ENCODE measurements at places on chromosomes 1 and 21.

DNA sequence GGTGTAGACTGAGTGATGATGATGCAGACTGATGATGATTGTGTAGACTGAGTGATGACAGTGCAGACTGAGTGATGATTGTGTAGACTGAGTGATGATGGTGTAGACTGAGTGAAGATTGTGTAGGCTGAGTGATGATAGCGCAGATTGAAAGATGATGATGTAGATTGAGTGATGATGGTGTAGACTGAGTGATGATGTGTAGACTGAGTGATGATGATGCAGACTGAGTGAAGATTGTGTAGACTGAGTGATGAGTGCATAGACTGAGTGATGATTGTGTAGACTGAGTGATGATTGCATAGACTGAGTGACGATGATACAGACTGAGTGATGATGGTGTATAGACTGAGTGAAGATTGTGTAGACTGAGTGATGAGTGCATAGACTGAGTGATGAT, 28.7 kb downstream of the FAM89A start:
- no peak for DNase-seq

DNA sequence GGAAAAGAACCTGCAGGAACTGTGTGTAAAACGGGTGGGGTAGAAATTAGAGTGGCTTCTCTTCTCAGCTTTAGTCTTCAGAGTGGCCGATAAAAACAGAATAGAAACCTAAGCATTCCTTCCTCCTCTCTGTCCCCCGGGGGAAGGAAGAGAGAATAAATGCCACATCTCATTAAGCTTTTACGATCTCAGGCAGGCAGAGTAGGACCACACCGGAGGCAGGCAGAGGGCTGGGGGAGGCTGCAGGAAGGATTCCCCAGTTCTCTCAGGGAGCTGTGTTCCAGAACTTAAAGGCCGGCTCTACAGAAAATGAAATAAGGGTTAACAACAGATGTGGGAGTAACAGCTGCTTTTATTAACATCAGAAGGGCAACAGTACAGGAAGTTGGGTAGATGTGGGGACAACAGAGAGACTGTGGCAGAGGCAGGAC, 24.5 kb upstream of the MEF2D start:
- DNase-seq = no peak

- no peak for DNase-seq
Observed at GRCh38 chr1:115170961-115171392, 81.7 kb upstream of the TSPAN2 start.

GRCh38 chr1:184461321-184461720, 74.5 kb downstream of the C1orf21 start:
- DNase-seq = no peak

GRCh38 chr21:44418876-44419230, 36.5 kb upstream of the LRRC3 start:
- no peak for DNase-seq

DNA sequence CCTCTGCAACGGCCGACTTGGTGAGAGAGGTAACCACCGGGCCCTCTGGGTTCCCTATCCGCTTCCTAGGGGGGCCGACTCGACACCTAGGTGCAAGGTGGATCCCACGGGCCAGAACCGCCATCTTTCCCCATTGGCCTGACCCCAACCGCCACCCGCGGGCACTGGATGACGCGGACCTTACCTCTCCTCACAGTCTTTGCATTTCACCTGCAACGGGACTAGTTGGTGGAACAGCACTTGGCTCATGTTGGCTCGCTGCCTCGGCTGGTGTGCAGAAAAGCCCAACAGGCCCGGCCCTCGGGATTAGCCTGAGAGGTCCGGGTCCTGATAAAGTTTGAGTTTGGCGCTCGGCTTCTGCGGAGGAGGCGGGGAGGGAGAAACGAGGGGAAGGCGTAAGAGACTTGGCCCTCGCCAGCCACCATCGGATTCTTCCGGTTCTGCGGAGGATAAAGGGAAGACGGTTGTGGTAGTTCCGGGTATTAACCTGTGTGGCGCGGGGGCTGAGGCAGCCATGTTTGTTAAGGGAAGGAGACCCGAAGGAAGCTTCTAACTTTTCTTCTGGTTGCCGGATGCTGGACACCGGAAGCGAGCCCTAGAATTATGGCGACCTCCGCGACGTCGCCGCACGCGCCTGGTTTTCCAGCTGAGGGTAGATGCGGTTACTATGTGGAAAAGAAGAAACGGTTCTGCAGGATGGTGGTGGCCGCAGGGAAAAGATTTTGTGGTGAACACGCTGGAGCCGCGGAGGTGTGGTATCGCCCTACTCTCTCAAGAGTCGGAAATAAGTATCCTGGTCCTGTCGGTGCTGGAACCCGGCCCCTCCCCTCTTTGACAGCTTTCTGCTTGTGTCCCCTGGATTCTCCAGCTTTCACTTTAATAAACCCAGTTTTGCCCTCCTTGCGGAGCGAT, at the start of the genes SASS6 and TRMT13:
SASS6 (minus strand) TSS at position 365 of the 912 bp plus-strand sequence; CDS start at position 249, 116 bp downstream.
TRMT13 (plus strand) TSS at position 598 of the 912 bp plus-strand sequence; CDS start at position 604, 6 bp downstream.
- peak; percentile 99 for DNase-seq

DNA sequence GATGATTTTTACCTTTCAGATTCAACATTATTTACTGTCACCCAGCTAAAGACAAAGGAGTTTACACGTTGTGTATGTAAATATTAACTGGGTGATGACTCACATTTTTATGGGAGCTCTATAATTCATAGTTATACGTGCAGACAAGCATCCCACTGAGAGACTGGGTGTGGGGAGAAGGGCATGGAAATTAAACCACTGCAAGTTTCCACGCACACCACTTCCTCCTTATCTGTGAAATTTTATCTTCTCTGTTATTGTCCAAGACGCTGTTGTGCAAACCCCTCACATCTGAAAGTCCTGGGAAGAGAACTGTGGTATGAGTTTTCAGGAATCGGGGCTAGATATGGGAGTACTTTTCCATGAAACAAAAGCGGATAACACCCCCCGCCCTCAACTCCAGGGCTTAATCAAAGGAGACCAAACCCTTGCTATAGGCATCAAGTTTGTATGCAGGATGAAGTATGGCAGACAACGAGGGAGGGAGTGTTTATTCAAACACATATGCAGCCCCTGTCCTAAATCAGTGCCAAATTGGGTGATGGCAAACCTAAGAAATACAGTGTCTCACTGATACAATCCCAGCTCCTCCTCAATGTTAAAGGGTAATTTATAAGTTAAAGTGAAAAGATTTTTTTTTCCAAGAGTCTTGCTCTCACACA, 23.3 kb upstream of the DPT start:
- DNase-seq = peak; percentile 58
